Stimulated activated CD4-positive, alpha-beta T cell treated with anti-CD3 and anti-CD28 coated beads, Interleukin-1b, Interleukin-23, amount 100 ng/mL, for 24 hours (primary cell): ENCODE measurements at places on chromosomes 6 and 20.
A peak's percentile ranks its signal among the peaks of the same experiment; 100 is the strongest.

- no peak for DNase-seq
These were observed 142.7 kb downstream of the ARID1B start for GRCh38 chr6:156919814-156920369.

GRCh38 chr20:9417665-9418064 lies 96.7 kb upstream of the LAMP5 start:
- no peak for DNase-seq

DNA sequence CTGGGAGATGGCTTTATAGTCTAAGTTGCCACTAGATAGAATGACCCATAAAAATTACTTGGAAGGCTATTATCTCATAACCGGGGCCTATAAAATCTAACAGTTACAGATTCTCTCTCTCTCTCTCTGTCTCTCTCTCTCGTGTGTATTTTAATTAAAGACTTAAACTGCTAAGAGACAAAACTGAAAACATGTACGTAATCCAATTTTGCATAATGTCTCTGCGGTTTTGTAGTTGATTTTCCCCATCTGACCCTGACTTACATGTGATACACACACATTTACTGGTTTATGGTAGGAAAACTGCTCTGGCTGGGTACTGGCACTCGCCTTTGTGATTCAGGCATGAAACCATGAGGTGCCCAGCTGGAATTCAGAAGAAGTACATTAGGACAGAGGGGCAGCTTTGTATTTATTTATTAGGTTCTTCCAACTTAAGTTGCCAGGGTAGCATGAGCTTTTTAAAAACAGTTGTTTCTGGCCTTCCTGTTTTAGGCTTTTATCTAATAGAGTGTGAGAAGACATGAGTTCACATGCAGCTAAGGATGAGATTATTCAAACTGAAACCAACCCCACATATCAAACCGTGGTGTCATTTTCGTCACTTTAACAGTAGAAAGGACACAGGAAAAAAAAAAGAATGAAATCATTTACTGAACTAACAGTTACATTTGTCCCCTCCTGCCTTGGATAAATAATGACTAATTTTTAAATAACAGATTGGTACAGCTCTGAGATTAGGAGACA lies 182.5 kb downstream of the GMPR start:
- peak; percentile 29 for DNase-seq

DNA sequence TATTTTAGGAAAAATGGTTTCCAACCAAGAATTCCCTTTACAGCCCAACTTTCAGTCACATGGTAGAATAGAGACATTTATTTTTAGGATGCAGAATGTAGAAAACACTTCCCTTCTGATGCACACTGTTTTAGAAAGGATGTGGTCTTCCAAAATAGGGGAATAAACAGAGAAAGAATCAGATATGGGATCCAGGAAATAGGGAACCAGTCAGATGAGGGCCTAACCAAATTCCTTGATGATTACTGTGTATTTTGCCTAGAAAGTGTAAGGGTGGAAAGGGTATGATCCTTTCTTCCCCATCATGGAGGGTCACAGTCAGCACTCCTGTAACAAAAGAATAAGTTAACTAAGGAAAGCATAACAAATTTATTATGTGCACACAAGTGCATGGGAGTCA lies 27.4 kb downstream of the SLX4IP start:
- no peak for DNase-seq
